Aorta (tissue), 5 donors: ENCODE measurements at places on chromosomes 1 and 21.

DNA sequence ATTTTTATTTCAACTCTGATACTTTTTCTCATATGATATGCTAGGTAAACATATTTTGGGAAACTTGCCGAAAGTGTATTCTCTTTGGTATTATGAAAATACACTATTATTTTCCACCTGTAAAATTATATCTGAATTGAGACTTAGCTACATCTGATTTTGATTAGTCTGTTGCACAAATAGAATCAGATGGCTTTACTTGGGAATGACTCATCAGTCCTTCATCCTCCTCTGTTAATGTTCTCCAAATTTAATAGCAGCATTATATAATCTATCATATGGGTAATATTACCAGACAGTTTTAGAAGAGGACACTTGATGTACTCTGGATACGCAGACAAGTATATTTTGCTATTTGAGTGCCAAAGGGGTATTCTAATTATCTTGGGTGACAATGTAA, 245.3 kb downstream of the CTH start:
- DNase-seq: no peak

- DNase-seq: no peak
Observed at GRCh38 chr1:29682919-29683295, 446.6 kb downstream of the PTPRU start.

DNA sequence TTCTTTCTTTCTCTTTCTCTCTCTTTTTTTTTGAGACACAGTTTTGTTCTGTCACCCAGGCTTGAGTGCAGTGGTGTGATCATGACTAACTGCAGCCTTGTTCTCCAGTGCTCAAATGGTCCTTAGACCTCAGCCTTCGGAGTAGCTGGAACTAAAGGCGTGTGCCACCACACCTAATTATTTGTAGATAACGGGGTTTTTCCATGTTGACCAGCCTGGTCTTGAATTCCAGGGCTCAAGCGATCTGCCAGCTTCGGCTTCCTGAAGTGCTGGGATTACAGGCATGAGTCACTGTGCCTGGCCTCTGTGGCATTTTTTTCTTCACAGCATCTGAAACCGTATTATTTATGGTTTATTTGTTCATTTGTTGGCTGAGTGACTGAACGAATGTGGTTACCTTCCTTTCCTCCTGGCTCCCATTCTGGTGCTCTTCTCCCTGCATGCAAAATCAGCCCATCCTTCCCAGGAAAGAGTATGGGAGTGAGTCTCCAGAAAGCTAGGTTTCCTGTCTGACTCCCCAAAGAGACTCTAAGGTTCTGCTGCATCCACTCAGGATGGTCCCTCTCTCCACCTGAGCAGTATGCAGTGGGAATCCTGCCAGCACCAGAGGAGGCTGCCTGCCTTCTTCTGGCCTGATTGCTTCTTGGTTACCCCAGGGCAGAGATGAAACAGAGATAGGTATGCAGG, 155.0 kb upstream of the BEND5 start:
- DNase-seq: no peak

DNA sequence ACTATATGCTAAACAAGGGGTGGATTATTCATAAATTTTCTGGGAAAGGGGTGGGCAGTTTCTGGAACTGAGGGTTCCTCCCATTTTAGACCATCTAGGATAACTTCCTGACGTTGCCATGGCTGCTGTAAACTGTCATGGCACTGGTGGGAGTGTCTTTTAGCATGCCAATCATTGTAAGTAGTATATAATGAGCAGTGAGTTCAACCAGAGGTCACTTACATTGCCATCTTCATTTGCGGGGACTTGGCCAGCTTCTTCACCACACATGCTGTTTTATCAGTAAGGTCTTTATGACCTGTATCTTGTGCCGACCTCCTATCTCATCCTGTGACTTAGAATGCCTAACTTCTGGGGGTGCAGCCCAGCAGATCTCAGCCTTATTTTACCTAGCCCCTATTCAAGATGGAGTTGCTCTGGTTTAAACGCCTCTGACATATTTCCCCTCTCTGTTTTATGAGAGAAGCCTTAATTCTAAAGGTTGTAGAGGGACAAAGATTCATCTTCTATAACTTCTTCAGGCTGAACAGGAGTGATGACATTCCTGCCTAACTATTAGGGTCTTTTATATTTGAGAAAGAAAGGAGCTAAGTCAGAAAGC, 60.4 kb downstream of the DIP2A start:
- no peak for DNase-seq

- DNase-seq: no peak
Observed at GRCh38 chr1:29746076-29746665, 509.8 kb downstream of the PTPRU start.

- peak; percentile 83 for DNase-seq
Observed at GRCh38 chr1:39204441-39205081, at the start of gene MACF1. TSS of gene MACF1 (plus strand) at chr1:39204695. CDS start at chr1:39205023, 328 bp downstream.

DNA sequence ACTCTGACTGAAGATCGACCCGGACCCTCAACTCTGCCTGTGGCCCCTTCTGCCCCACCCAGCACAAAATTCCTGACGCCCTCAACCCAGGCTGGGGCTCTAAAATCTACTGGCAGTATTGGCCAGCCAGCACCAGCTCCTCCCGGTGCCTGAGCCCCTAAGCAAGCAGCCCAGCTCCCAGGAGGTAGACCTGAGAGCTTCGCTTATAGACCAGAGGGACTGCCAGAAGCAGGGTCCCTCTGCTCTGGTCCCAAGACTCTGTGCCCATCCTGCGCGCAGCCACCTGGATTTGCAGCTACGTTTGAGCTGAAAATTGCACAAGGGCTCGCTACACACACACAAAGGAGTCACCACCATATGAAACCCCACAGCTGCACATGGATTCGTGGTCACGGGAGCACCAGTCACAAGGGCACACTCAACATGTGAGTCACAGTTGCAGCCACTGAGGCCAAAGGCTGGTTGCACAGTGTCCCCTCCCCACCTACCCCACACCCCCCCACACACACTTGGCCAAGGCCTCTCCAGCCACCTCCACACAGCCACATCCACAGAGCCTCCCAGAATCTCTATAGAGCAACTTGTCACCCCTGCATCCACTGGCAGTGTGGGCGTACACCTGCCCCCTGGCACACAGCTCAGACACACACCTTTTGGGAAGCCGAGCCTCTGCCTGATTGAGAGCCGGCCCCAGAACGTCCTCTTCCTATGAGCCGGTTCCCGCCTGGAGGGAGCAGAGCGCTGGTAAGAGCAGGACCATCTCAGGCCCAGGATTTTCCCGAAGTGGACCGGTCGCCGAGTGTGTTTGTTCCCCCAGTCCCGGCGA, 1.1 kb upstream of the DMBX1 start:
- no peak for DNase-seq

- DNase-seq: no peak
Observed at GRCh38 chr1:32622806-32623681, 27.3 kb downstream of the ZBTB8OS start.

DNA sequence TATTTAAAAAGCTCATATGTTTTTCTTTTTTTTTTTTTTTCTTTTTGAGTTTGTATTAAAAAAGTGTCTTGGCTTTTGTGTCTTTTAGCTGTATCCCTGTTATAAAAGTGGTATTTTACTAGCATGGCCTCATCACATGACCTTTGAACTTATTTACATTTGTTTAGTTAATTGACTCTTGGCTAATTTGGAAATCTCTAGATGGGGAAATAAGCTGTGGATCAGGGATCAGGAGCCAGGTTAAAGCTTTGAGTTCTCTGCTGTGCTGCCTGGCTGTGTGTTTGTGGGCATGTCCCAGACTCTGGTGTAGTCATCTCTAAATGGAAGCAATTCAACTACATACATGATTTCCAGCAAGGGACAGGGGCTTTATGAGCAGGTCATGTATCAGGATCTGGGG, 56.5 kb downstream of the HHAT start:
- DNase-seq: no peak

DNA sequence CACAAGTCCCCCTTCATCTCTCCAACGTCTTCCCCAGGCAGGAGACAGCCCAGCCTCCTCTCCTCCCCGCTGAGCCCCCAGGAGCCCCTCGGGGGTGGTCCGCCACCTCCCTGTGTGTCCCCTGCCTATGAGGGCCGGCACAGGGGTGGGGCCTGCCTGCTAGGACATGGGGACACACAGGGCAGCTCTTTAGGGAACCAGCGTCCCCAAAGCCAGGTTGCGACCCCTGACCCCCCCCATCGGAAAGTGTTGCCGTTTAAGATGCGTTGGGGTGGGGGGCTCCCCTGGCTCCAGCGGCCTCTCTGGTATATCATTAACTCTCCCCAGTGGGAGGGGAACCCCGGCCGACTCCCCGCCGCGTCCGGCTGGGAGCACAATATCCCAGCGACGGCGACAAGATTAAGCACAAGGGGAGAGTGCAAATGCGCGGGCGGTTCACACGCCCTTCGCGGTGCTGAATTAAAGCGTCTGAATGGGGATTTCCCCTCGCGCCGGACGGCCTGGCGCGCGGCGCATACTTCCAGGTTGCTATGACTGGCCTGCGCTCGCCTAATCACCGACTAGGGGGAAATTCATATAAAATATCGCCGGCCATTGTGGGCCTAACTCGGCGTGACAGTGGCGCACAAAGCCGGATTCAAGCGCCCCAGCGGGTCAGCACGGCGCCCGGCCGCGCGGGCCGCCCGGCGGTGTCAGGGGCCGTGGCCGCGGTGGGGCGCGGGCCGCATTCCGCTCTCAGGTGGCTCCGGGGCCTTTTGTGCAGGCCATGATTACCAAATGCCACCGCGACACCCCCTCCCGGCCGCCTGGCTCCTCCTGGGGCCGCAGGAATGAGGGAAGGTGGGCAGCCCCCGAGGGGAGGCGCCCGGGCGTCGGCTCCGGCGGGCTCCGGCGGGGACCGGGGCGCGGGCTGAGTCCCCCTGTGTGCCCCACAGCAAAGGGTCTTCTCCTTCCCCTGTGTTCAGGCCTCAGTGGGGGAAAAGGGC, 30.9 kb downstream of the WNT3A start:
- DNase-seq: peak; percentile 68

- DNase-seq: no peak
Observed at GRCh38 chr21:37375866-37376574, 9.4 kb downstream of the DYRK1A start.

GRCh38 chr1:100972185-100972584, 53.4 kb downstream of the DPH5 start:
- DNase-seq: no peak

DNA sequence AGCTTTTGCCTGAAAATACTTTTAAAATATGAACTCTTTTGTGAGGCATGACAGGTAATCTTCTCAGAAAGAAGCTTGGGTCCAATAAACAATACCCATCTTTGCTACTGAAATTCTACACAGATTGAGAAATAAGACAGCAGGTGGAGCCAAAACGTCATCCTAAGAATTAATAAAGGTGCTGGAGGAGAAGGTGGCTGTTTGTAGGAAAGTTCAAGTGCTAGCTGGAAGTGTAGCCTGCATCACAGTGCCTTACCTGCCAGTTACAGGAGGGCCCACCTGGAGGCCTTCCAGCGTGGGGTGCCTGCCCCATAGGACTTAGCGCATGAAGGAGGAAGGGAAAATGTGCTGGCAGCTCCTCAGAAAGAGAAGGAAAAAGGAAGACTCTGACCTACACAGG, 93.7 kb downstream of the TTC3 start:
- DNase-seq: no peak

- no peak for DNase-seq
Observed at GRCh38 chr1:244963231-244963826, 99.0 kb upstream of the HNRNPU start.

- DNase-seq: no peak
Observed at GRCh38 chr1:93821423-93822144, 57.4 kb downstream of the DNTTIP2 start.

GRCh38 chr1:26302733-26303405, 3.6 kb downstream of the UBXN11 start:
- no peak for DNase-seq

DNA sequence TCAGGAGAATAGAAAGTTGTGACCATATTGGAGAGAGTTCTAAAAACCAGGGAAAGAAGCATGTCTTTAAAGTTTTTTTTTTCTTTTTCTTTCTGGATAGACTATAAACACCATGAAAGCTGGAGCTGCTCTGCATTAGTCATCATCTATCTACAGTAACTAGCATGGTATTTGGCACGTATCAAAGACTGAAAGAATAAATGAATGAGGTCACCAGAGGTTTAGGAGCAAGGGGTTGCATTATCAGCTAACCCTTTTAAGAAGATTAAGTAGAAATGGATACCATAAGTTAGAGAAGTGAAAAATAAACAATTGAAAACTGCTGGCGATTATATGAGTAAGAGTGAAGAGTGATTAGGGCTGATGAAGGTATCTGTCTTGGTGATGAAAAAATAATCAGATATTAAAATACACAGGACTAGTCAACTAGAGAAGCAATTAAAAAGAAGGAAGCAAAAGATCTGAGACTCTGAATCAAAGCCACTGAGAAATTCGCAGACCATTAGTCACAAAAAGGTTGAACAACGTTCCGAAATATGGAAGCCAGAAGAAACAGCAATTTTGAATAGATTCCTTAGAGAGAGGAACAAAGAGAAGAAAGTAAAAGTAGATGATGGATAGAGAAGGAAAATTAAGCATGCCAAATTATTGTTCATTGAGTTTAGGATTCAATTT, 536.4 kb downstream of the DPYD start:
- no peak for DNase-seq

DNA sequence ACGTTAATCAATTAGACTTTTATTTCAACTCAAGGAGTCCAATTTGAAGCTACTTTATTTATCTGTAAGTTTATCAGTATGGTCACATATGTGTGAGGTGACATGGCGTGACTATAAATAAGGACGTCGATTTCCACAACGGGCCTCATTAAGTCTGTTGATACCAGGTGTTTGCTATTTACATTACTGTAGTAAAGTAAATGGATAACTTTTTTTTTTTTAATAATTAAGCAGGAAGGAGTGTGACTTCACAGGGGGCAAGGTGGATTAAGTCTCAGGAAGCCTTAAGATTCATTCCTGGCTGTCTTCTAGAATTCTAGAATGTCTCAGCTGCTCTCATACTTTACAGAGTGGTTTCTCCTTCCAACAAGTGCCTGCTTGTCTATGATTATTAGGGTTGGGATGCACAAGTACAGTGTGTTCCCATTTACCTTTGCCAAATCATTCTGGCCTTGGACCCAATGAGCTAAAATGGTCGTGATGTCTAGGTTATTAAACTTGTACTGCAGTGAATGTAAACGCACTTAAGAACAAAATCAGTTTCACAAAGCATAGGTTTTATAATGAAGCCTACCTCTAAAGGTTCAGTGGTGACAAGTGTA, 15.5 kb downstream of the MAP3K7CL start:
- no peak for DNase-seq

- DNase-seq: no peak
Observed at GRCh38 chr1:45820788-45821187, 17.4 kb downstream of the MAST2 start.

- no peak for DNase-seq
Observed at GRCh38 chr1:167492481-167492910, 25.8 kb downstream of the CD247 start.

DNA sequence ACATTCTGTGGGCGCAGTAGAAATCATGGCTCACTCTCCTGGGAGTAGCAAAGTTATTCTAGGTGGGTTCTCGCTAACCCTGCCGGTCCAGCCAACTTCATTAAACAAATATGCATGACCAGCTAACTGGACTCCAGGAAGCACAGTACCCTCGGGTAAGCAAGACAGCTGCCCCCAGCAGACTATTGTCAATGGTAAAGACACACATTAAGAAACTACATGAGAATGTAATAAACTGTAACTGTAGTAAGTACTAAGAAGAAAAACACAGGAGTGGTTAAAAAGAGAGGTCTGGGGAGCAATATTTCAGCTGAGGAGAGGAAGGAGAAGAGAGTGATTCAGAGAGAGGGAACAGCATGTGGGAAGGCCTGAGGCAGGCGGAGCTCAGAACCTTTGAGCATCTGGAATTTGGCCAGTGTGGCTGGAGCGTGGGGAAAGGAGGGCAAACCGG, 7.4 kb downstream of the SLC2A5 start:
- DNase-seq: no peak
